NCI-H1092 (cell line): ENCODE measurements at places on chromosomes 11 and 22.

- no peak for DNase-seq
Observed at GRCh38 chr11:1858154-1858553, 5.3 kb downstream of the LSP1 start.

GRCh38 chr11:70364178-70364577 is 34.2 kb upstream of the CTTN start:
- no peak for DNase-seq

- peak; percentile 58 for DNase-seq
Observed at GRCh38 chr11:115939731-115940421, 435.7 kb upstream of the CADM1 start.

GRCh38 chr22:32680277-32680676 is 121.2 kb upstream of the TIMP3 start:
- no peak for DNase-seq

DNA sequence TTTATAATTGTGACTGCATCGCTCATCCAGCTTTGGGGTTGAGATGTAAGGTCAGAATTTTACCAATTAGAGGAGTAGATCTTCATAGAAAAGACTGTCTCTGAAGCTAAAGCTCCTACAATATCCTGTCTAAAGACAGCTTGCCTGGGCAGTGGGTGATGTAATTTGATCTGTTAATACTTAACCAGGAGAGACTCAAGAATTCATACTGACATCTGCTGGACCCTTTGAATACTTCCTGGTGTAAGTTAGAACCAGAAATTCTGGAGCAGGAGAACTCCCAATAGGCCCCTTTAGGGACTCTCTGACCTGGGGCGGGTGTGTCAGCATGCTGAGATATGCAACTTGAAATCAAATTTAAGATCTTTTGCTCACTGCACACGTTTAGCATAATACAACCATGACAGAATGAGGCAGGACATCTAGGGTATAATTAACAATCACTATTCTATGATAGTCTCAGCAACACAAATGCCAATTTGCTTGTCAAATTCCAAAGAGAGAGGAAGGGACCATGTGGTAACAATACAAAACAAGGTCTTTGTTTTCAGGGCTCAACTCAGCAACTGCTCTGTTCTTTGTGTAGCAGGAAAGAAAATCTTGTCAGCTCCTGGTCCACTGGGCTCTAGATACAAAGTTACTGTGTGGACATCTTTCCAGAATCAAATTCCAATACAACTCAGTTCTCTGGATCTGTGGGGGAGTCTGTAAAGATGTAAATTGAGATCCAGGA is 143.9 kb downstream of the INSC start:
- peak; percentile 72 for DNase-seq

DNA sequence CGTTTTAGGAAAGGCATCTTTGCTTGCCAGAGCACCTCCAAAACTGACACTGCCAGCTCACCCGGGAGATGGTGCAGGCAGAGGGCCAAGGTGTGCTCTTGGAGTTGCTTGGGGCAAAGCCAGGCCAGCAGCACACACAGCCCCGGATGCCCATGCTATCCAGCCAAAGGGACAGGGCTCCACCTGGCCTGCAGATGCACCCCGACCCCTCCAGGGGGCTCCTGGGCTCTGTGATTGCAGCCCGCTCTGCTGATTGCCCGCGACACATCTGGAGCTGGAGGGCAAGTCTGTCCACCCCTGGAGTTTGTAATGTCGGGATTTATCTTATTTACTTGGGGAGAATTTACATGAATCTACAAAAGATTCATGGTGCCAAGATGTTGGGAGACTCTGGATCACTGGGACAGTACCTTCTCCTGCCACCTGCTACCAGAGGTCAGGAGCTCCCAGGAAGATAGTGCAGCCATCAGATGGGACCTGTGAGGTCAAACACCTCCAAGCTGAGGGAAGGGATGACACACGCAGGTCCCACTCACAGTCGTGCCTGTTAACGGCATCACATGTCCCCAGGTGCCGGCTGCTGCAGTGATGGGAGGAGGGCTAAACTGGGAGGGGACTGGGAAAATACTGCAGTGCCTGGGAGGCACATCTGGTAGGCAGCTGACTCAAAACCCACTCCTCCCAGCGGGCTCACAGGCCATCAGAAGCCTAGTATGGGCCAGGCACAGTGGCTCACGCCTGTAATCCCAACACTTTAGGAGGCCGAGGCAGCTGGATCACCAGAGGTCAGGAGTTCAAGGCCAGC is 17.2 kb downstream of the CBX7 start:
- peak; percentile 5 for DNase-seq

DNA sequence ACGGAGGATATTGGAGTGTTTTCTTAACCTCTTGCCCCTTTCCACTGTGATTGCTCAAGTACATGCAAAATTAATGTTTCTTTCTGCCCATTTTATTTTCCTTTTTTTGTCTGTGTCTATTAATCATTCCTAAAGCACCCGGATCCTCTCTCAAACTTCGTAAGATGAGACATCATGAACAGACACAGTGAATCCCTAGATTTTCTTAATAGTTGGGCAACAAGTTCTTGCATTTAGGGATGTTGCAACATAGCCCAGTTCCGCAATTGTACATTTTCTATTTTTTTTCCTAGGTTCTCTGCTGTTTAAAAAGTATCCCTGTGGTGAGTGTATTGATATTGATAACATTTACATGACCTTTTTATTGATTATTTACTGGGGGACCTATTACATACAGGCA is 2.9 kb downstream of the FAM111A start:
- DNase-seq: no peak

DNA sequence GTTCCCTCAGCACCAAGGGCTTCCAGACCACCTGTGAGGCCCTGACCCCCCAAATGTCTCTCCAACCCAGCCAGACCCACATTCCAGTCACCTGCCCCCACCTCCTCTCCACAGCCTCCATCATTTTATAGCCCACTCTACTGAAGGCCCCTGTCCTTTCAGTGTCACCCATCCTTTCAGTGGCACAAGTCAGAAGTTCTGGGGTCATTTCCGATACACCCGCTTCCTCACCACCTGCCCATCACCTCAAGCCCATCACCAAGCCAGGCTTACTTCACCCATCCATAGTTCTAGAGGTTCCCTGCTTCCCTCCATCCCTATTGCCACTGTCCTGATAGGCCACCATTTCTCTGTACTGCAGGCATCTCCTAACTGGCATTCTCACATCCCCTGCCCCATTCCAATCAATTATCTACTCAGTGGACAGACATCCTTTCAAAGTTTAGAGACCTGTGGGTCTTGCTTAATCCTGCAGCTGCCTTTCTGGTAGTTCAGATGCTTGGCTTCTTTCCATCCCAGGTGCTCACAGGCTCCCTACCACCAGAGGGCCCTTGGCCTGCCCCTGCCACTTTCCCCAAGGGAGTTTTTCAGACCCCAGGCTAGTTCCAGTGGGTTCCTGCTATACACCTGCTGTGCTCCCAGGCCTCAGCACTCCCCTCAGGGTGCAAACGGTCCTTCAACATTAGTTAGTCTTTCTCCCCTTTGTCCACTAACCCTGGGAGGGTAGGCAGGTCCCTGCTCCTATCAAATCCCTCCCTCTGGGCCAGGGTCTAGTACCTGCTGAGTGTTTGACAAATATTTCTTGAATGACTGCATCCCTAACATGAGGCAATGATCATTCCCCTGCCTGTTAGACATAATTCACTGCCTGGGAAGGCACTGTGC is 7.6 kb downstream of the KCNQ1OT1 start:
- peak; percentile 43 for DNase-seq

DNA sequence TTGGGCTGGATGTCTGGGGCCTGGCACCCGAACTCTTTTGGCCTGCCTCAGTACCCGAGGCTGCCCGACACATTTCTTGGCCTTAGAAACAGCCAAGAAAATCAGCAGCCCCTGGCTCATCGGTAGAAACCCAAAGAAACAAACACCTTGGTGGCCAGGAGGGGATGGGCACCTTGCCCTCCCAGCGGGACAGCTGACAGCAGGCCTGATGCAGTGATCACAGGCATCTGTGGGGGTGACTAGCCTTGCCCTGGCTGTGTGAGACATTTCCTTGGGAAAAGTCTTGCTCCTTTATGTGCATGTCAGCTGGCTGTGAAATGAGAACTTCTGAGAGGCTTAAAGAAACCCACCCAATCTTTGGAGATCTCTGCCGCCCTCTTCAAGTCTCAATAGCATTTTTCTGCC is 60.9 kb downstream of the SMIM38 start:
- DNase-seq: no peak

- DNase-seq: no peak
Observed at GRCh38 chr11:69439651-69440464, 41.6 kb upstream of the LINC01488 start.

DNA sequence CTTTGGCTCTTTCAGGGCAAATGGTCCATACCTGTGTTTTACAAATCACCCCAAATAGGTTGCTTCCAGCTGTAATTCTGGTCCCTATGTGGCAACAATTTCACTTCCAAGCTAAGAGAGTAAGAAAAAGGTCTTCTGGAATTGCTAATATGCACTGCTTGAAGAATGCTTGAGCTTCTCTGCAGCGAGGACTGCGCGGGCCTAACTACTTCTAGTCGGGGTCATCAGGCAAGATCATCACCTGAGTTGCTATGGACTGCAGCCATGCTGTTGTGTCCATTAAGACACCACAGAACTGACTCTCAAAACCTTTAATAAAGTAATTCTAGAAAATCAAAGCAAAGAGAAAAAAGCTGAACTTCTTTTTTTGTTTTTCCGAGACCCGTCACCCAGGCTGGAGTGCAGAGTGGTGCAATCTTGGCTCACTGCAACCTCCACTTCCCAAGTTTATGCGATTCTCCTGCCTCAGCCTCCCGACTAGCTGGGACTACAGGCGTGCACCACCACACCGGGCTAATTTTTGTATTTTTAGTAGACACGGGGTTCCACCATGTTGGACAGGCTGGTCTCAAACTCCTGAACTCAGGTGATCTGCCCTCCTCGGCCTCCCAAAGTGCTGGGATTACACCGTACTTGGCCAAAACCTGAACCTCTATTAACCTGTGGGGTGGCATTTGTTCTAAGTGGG is 2.2 kb downstream of the JOSD1 start:
- DNase-seq: no peak

DNA sequence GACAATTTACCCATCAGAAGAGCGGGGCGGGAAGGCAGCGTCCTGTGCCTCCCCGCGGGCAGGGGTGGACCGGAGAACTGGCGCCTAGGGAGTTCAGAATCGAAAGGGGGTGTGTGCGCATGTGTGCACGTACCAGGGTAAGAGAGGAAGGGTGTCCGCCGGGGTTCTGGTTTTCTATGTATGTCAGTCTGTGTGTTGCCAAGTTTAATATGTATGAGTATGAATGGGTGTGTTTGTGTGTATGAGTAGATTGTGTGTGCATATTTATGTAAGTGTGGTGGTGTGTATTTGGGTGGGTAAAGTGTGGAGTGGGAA is 2.0 kb downstream of the KCNC1 start:
- no peak for DNase-seq

DNA sequence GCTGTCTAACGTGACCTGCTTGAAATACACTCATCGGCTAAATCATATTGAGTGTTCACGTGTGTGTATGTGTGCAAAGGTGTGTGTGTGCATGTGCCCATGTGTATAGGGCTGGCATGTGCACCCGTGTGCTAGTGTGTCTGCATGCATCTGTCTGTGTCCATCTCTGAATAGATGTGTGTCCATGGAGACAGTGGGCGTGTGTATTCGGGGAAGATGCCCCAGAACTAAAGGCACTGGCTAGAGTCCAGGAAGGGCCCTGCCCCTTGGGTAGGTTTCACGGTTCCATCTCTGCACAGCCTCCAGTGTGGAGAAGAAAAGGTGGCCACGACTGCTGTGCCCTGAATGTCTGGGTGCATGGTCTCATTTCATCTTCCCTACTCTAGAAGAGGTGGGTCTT is 220.3 kb downstream of the MN1 start:
- DNase-seq: no peak

DNA sequence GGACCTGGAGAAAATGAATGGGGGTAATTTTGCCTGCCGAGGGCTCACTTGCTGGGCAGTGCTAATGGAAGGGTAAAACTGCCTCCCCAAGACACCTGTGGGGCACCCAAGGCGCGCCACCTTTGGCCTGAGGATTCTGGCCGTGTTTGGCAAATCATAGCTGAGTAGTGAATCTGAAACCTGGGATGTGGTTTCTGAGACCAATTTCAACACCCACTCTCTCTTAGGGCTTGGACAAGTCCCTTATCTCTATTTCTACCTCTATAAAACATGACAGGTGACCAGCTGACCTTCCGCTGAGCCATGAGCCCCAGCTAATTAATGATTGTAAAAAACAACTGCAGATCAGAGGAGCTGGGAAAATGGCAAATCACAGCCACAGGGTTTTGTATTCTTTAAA is 1.5 kb upstream of the PACSIN3 start:
- no peak for DNase-seq

GRCh38 chr22:43823911-43824665 is 12.0 kb upstream of the EFCAB6 start:
- no peak for DNase-seq

DNA sequence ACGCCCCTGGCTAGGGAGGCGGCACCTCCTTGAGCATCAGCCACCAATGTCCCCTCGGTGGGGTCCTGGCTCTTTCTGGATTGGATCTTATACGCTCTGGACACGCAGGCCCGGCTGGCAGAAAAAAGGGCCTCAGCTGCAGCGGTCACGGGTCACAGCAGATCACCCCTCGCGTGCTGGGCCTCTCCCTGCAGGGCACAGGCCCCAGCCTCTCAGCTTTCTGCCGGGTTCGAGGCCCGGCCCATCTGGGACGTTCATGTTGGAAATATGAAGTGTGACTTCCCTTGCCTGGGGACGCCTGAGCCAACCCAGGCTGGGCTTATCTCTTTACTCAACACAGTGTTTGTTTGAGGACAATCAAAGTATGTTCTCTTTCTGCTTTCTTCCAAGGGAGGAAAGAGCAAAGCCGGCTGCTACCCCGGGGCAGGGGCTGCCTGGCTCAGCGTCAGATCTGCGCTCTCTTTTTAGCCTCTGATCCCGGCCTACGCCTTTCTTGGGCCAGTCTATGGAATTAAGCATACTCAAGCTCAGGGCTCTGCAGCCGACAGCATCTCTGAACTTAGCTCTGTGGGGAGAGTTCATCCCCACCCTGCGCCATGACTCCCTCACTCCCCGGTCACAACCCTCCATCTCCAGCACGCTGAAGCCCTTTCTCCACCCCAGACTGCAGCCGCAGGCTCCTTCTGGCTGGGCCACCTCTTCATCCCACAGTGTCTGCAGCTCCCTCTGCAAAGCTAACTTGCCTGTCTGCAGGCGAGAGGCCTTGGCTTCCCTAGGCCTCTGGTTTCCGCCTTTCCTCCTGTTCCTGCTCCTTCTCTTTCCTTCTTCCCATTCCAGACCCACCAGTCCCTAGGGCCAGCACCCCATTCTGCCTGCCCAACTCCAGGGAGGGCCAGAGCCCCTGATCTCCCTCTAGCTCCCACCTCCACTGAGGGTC is 38.8 kb downstream of the ADAMTS15 start:
- DNase-seq: no peak
